ENCODE measurements at places on chromosomes 13 and 19.

- DNase-seq: no peak
These were observed 472.7 kb upstream of the NBEA start for GRCh38 chr13:34469196-34469986.

DNA sequence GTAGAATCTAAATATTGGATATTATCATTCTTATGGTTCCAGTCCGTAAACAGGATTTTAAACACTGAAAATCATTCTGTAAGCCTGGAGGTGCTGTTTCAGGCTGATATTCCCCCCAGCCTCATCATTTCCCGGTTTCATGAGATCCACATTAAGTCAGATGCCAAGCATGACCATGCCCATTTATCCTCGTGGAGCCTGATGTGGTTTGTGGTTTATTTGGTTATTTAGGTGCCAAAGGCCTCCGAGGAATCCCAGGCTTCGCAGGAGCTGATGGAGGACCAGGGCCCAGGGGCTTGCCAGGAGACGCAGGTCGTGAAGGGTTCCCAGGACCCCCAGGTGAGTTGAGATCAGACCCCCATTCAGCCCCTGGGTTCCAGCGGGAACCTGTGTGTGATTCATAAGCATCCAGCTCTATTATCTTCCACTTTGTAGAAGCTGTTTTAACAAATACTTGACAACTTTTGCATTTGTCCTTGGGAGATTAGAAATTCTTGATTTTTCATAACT lies 92.5 kb downstream of the RAB20 start:
- no peak for DNase-seq

DNA sequence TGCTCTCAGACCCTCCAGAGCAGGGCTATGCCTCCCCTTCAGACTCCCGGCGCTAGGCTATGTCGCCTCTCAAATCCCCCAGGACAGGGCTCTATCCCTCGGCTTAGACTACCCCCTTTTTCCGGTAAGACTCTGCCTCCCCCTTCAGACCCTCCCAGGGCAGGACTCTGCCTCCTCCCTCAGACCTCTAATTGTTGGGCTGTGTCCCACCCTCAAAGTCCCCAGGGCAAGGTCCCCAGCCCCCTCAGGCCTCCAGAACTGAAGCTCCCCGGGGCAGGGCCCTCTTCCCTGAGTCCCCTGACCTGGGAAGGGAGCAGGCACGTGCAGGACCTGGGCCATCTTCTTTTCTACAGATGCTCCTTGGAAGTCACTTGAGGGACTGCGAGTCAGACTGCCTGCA lies 3.2 kb downstream of the KANK2 start:
- no peak for DNase-seq

DNA sequence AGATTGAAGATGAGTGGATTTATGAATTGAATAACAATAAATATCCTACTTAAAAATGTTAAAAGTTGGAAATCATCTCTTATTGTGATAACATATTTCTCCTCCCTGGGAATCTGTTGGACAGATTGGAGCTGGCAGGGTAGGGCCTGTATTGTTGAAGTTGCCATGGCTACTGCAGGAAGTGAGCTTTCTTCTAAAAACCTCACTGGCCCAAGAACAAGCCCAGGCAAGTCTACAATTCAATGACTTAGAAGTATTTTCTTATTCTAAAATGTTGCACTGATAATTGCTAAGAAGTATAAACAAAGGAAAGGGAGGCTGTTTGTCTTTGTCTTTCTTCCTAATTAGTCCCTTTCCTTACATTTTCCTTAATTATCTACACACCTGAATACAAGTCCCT lies 112.1 kb downstream of the DLEU7 start:
- DNase-seq: no peak

GRCh38 chr13:45109102-45109720 lies 11.1 kb upstream of the GTF2F2 start:
- no peak for DNase-seq

DNA sequence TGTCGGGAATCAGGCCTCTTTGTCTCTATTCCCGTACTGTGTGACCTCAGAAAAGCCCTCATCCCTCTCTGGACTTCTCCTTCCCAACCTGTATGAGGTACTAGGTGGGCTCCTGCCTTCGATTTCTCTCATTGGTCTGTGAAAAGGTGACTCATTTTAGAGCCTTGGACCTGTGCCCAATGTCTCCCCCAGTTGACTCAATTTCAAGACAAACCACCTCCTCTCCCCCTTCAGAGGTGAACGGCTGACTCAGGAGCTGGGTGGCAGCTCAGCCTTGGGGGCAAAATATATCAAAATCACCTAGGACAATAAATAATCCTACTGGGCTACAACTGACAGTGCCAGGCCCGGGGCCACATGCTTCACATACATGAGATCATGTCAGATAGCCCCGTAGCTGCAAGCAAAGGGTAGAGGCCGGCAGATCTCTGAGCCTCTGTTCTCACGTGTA lies 630 bp downstream of the COQ8B start:
- peak; percentile 99 for DNase-seq

DNA sequence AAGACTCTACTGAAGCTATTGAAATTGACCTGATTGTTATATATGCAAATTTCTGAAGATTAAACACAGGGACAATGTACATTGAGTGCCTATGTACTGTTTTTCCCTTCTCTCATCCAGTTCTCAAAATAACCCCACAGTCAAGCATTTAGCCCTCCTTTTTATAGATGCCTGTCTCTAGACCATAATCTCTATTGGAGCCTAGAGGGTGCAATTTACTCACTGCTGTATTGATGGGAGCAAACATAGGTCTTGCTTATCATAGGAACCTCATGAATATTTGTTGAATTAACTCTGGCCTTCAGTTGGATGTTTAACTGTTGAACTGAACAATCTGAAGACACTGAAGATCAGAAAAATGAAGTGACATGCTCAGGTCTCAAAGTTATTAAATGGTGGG lies 183.0 kb downstream of the RFC3 start:
- DNase-seq: no peak

DNA sequence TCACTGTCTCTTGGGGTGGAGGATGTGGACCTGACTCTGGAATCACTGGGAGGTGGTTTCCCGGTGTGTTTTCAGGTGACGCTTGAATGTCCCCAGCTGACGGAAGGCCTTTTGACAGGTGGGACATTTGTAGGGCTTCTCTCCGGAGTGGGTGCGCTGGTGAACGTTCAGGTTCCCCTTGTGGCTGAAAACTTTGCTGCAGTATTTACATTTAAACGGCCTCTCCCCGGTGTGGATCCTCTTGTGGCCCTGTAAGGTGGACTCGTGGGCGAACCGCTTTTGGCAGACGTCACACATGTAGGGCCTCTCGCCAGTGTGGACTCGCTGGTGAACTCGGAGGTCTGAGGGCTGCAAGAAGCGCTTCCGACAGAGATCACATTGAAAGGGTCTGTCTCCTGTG lies 7.8 kb downstream of the ZSCAN5B start:
- no peak for DNase-seq

DNA sequence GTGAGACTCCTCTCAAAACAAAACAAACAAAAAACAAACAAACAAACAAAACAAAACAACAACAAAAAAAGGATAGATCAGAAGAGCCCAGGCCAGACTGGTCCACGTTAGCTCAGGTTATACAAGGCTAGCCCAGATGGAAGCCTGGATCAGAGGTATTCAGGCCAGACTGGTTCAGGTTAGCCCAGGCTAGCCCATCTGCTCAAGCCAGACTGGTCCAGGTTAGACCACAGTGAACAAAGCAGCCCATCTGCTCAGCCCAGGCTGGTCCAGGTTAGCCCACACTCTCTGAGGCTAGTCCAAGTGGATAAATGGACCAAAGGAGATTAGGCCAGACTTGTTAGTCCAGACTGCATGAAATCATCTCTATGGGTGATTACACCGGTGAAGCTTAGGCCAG lies 41.2 kb downstream of the CCL25 start:
- DNase-seq: no peak

- DNase-seq: no peak
These were observed 61.6 kb downstream of the LRCH1 start for GRCh38 chr13:46614582-46614981.

DNA sequence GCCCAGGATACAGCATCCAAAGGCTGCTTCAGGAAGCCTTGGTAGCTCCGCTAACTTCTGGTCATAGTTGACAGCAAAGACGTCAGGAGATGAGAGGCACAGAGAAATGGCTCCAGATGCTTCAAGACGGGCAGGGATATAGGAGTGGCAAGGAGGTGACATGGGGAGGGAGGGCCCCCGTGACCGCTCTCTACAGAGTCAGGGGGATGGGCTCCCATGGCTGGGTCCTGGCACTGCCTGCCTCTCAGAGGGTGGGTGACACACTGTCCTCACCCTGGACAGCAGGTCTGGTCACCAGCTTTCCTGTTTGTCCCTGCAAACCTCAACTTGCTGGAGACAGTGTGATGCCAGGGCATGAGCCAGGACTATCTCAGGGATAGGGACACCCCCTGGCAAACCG lies 10.3 kb upstream of the ZNF14 start:
- DNase-seq: no peak

DNA sequence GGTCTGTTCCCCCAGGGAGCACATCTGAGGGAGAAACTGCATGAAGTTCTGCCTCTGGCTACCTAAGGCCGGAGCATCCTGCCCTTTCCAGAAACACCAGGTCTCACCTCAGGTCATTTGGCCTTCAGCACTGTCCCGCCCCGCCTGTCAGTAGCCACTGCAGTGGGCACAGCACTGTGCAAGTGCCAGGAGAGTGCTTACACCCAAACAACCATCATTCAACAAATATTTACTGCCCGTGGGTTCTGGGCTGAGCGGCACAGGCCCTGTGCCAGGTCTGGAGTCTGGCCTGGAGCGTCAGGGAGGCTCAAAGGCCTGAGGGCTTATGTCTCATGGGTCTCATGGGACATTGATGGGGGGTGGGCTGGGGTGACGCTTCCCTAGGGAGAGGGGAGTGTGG lies 2.8 kb downstream of the USF2 start:
- no peak for DNase-seq

DNA sequence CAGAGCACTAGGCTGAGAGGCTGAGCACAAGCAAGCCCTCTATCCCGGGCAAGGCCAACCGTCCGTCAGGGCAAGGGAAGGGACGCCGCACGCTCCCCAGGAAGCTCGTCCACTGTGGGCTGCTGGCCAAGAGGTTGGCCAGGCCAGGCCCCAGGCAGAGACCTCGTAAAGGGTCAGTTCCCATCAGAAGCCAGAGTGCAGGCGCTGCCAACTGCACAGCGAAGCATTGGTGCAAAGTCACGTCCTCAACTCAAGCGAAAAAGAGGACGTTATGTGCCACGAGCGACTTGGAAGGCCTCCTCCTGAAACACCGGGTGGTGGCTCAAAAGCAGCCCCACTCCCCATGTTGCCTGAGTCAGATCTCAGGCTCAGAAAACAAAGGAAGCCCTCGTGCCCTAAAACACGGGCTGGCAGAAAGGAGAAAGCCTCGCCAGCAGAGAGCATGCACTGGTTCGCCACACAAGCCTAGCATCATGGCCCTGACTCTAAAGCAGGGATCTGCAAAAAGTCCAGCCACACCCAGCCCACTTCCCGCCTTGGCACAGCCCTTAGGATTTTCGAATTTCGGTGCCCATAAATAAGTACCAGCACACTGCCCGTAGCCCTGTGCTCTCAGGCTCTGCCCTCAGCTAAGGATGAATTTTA lies 4.7 kb downstream of the AKAP8 start:
- DNase-seq: no peak

GRCh38 chr19:13795595-13796300 lies 505 bp downstream of the ZSWIM4 start:
- no peak for DNase-seq

- DNase-seq: no peak
These were observed 523 bp downstream of the ELAVL1 start for GRCh38 chr19:8004723-8005513.

- no peak for DNase-seq
These were observed 14.4 kb downstream of the CCDC124 start for GRCh38 chr19:17946965-17947784.

- DNase-seq: no peak
These were observed 524.9 kb downstream of the SLITRK5 start for GRCh38 chr13:88196106-88196505.

GRCh38 chr19:49132974-49133609 lies 13.7 kb downstream of the PPFIA3 start:
- no peak for DNase-seq

DNA sequence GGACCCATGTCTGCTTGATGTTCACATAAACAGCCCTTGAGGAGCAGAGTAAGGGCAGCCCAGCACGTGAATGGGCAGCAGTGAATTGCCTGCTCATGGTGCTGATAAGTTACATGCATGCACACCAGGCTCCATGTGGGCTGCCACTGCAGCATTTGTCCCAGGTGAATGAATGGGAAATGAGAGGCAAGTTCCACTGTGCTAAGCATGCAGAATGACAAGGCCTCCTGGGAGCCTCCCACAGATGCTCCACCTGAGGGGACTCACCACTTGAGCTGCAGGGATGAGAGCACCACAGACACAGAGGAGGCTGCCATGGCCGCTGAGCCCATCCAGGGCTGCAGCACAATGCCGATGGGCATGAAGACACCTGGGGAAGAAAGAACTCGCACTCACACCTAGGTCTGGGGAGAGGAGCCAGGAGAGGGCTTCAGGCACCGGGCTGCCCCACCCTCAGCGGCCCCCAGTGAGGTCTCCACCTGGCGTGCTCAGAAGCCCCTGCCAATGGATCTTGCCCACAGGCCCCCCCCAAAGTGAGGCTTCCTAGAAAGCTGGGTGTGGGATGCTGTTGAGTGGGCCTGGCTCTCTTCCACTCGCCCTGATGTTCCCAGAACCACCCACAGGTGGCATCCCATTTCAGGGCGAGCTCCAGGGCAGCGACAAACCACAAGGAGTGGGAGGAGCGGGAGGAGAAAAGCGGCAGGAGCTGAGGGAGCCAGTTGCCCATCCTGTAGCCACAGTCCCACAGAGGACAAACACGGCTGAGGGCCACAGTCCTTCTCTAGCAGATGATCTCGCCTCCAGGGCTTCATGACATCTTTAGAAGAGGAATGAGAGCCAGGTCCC lies 73.8 kb downstream of the CCDC70 start:
- no peak for DNase-seq

- DNase-seq: no peak
These were observed 110.0 kb upstream of the PABPC3 start for GRCh38 chr13:24985896-24986295.
